ENCODE measurements at places on chromosomes 13 and 19.
A peak's percentile ranks its signal among the peaks of the same experiment; 100 is the strongest.

DNA sequence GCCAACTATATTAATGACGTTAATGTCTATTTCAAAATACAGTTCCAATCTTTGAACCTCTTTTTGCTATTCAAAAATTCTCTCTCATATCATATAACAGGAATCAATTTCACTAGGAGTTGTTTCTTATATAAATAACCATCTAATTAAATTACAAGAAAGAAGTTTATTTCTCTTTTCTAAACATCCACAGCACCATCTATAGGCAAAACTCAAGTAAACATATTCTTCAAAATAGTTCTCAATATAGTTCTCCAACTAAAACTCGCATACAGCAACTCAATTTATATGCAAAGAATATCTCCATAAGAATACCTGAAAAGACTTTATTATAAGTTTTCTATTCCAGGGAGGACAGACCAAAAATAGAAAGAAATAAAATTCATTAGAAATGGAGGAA lies 65.6 kb downstream of the RBM26 start:
- no peak for DNase-seq

- no peak for DNase-seq
Measured at GRCh38 chr13:56907766-56908165, 233.0 kb upstream of the PRR20A start.

GRCh38 chr13:96449920-96450319 lies 360.0 kb downstream of the HS6ST3 start:
- no peak for DNase-seq

DNA sequence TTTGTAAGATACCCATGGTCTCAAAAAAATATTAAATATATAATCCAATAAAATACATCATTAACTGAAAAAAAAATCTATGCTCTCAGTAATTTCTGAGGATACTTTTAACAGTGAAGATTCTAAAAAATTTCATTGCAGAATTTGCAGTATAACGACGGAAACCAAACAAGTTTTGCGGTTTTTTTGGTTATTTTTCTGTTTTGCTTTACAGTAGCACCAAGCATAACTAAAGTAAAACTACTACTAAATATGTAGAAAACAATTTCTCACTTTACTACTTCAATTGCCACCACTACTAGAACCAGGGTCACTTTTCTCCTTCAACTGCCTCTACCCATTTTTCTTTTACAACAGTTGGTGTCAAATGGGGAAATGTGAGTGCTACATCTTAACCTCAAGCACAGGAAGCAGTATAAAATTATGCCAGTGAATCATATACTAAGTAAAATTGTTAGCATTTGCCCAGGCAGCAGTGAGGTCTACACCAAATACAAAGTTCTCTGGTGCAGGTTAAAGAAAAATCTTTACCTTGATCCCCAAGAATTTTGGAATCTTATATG lies 24.1 kb downstream of the MICU2 start:
- no peak for DNase-seq

- DNase-seq, result peak; percentile 63
Measured at GRCh38 chr19:18007044-18007916, 690 bp upstream of the ARRDC2 start.

- no peak for DNase-seq
Measured at GRCh38 chr19:38547421-38547820, 70.3 kb downstream of the MAP4K1 start.

DNA sequence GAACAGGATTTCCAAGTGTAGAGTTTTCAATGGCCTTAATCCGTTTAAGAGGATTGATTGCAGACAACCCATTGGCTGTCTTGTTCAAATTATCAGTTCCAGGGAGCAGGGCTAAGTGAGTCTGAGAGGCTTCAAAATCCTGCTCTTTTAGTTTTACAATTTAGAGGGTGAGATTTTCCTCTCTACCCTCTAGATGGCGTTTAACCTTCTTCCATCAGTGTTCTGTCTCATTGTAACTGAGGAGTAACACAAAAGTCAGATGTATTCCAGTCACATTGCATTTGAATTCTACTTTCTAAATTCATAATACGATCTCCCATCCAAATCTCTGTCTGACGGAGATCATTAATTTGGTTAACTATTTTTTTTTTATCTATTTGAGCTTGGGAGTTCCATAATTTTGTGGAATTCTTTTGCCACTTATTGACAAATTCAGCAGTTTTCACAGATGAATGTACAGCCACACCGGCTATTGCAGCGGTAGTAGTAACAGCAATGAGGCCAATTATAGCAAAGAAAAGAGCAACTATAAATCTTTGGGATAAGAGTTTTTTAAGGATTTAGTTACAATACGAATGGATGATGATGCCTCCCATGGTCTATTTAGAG lies 7.8 kb upstream of the C19orf84 start:
- no peak for DNase-seq

DNA sequence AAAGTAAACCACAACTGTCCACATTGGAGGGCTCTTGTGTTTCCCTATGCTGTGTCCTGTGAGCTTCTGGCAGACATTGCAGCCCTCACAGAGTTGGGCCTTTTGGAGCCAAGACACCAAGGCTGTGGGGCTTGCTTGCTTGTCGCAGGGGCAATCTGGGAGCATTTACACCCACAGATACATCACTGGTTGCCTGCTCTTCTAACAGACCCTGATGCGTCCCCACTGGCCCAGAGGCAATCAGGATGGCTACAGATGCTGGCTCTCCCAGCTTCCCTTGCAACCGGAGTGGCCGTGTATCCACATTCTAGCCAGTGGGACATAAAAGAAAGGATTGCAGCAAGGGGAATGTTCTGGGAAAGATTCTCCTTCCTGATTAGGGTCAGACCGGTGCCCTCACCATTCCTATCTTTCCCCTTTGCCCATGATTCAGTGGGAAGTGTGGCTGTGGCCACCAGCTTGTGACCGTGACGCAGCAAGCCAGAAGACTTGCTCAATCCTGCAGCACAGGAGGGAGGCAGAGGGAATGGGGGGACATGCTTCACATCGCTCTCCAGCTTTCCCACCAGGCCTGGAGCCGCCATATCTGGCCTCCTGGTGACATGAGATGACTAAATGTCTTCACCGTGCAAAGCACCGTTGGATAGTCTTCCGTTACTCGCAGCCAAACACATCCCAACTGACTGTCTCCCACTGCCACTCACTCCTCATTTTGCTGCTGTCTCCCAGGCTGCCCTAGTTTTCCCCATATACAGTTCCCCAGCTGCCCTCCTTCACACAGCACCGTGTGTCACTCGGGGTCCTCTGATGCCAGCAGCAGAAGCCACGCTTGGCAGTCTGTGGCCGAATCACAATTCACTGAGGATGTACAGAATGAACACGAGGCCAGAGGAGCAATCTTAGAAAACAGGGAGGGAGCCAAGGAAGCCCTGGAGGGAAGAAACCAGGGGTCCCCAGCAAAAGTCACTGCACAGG lies 151.0 kb downstream of the DPF1 start:
- no peak for DNase-seq

GRCh38 chr13:57409121-57409520 lies 222.4 kb upstream of the PCDH17 start:
- DNase-seq, result no peak

GRCh38 chr13:46160471-46161066 lies 21.4 kb downstream of the LCP1 start:
- no peak for DNase-seq

- no peak for DNase-seq
Measured at GRCh38 chr13:56886398-56886797, 254.3 kb upstream of the PRR20A start.
